RPMI8226 (cell line): ENCODE measurements at places on chromosomes 1 and 21.

GRCh38 chr1:200226268-200226968 is 183.4 kb downstream of the ZNF281 start:
- peak; percentile 53 for DNase-seq

DNA sequence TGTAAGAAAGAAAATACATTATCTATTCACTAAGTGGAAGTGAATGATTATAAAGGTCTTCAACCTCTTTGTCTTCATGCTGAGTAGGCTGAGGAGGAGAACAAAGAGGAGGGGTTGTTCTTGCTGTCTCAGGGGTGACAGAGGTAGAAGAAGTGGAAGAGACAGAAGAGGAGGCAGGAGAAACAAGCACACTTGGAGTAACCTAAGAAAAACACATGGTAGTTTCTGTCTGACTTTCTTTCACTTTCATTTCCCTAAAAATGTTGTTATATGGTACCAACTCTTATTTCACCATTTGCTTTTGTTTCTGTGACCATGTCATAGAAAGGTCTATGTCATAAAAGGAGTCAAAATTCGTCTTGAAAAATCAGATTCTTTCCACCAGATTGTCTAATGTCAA is 696.6 kb upstream of the BRINP3 start:
- peak; percentile 75 for DNase-seq

- DNase-seq, result no peak
Measured at GRCh38 chr1:57296726-57297250, 127.1 kb downstream of the DAB1 start.

GRCh38 chr1:234164098-234164709 is 209.1 kb upstream of the COA6 start:
- DNase-seq, result no peak

GRCh38 chr1:1306070-1306660 is 1.6 kb downstream of the ACAP3 start:
- DNase-seq, result peak; percentile 81

DNA sequence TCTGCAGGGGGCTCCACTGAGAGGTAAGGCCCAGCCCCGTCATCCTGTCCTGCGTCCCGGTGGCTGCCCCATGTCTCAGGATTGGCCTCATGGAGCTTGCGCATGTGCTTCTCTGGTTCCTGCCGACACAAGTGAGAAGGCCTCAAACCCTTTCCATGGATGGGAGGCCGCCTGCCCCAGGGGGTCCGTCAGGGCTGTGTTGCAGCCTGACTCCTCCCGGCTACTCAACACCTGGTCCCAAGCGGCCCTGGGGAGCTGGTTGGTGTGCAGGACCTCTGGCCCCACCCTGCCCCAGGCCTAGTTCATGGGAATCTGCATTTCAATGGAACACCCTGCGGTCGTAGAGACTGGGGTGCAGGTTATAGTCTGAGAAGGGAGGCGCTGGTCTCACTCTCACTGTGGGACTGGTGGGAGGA is 21.1 kb upstream of the PDE9A start:
- no peak for DNase-seq

- peak; percentile 92 for DNase-seq
Measured at GRCh38 chr21:39016740-39017315, 166.4 kb downstream of the PSMG1 start.

DNA sequence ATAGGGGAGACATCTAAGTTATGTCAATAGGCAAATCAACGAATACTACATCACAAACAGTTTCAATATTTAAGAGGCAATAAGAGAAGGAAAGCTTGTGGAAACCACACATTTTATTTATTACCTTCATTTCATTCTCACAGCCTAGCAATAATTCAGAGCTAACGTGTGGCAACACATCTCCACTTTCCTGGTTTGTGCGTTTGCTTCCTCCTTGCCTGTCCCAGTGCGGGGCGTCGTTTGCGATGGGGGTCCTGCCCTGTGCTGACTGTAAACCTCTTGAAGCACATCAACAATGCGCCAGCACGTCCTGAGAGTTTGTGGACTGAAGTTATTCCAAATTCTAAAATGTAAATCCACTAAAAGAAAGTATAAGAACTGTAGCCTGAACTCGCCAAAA is 14.4 kb upstream of the VPS26C start:
- DNase-seq, result no peak

- no peak for DNase-seq
Measured at GRCh38 chr1:108701176-108701849, 9.2 kb downstream of the PRPF38B start.

DNA sequence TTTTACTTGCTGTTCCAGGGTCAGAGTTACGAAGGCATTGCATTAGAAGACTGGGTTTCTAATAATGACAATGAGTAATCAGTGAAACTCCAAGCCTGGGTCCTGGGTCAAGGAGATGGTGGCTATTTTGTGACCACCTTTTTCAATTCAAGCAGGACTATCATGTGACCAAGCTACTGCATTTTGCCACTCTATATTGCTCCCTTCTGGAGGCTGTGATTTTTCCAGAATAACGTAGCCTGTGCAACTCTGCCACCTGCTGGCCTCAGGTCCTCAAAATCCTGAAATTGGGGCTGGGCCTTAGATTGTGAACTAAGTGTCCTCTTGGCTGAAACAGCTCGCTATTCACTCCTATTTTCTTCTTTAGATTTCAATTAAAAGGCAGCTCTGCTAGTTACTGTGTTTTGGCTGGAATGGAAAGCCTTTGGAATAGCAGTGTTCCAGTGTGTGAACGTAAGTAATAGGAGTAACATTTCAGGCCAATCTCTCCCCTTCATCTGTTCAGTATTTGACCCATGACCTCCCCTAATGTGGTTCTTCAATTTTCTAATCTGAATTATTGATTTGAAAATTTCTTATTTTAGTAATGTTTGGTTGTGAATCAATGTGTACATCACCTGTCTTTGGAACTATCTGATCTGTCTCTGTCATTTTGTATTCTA is 52.9 kb upstream of the CD46 start:
- peak; percentile 72 for DNase-seq

DNA sequence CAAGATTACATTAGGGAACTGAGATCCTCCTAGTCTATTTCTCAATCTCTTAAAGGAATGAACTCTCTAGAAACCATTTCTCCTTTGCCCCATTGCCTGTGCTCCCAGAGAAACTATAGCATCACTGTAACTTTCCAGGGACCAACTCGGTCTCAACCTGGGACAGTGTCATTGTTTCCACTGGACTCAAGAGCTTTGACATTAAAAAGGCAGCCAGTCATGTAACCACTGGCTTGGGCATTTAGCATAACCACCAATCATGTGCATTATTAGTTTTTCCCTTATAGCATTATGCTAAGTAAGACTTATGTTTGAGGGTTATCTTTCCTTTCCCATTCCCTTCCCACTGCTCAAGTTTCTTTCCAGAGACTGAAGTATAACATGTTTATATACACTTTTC is 18.2 kb downstream of the TEX38 start:
- DNase-seq, result no peak

DNA sequence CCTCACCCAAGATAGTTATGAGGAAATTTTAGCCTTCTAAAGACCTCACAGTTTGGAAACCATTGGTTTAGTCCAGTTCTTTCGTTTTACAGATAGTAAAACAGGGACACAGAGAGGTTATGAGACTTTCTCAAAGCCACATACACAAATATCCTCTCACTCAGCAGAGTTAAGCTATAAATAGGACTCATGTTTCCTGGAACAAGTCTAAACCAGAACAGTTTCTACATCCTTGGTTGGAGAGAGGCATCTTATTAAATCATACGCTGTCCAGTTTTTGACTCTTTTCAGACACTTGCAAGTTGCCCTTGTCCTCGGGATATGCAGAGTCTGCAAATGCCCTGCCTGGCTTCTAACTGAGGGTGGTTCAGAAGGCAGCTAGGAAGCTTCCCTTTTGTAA is 462.1 kb upstream of the DEPDC1 start:
- no peak for DNase-seq

DNA sequence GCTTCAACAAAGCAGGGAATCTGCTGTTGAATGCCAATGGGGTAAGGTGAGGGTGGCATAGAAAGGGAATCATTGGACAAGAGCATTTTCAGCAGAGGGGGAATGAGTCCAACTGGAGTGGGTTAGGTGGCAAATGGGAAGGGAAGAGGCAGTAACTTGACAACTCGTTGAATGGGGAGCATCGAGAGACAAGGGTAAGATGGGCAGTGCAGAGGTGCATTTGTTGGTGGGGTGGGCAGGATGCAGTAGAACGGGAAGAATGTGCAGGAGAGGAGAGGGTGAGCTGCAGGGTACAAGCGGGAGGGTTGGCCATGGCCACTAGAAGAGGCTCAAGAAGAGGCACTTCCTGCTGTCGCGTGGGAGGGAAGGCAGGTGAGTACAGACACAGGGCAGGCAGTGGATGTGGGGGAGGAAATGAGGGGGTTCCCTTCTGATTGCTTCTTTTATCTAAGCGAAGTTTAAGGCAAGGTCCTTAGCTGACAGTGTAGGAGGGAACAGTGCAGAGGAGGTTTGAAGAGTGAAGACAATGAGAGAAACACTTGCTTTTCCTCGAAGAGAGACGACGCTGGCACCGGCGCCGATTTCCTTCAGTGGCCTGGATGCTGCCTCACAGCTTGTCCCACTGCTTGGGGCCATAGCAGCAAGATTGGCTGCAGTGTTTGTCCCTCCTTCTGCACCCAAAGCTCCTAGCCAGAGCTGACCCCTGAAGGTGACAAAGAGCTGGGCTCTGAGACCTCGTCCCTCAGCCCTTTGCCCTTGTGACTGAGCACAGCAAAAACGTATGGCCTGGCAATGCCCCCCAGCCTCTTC is 3.2 kb upstream of the IKBKE start:
- DNase-seq, result no peak

DNA sequence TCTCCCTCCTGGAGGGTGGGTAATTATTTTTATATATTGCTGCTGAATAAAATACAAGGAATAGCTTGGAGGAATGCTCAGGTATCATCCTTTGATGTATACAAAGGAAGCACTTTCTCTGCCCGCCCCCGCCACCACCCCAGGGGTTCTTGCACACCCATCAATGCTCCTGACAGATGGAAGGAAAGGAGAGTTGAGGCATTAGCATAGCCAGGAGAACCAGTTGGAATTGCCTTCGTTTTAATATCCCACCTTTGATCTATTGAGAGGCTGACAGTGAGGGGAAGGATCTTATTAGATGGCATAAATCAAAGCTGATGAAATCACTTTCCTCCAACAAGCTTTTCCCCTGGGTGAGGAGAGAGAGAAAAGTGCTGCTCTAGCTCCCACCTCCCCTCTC is 71.1 kb downstream of the LGR6 start:
- DNase-seq, result no peak

GRCh38 chr1:9257851-9258250 is 23.3 kb downstream of the H6PD start:
- no peak for DNase-seq

GRCh38 chr1:17846341-17846740 is 91.2 kb downstream of the ACTL8 start:
- DNase-seq, result no peak

GRCh38 chr1:74847715-74848114 is 114.8 kb downstream of the TYW3 start:
- DNase-seq, result no peak

DNA sequence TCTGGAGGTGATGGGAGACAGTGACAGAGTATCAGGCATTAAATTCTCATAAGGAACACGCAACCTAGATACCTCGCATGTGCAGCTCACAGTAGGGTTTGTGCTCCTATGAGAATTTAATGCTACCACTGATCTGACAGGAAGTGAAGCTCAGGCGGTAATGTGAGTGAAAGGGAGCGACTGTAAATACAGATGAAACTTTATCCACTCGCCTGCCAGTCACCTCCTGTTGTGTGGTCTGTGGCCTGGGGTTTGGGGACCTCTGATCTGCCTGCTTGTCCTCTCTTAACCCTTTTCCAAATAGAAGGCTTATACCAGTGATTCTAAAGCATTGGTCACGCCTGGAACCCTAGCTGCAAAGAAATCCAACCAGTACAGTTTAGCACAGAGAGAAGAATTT is 15.3 kb downstream of the GABPA start:
- DNase-seq, result no peak

DNA sequence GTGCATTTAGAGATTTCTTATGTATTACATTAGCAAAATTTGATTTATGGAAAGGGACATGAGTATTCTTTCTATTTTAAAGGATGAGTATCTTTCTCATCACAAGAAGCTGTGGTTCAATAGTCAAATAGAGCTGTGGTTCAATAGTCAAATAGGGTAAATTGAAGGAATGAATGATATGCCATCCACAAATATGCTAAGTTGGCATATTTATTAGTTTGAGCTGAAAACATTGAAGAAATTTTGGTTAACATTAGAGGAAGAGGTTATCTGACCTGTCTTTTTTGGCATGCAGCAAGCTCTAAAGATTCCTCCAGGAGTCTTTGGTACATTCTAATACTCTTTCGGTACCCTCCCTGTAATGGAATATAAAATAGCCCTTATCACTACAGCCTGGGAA is 4.8 kb downstream of the OR2L8 start:
- DNase-seq, result no peak

GRCh38 chr1:1085171-1085841 is 11.2 kb upstream of the RNF223 start:
- no peak for DNase-seq

DNA sequence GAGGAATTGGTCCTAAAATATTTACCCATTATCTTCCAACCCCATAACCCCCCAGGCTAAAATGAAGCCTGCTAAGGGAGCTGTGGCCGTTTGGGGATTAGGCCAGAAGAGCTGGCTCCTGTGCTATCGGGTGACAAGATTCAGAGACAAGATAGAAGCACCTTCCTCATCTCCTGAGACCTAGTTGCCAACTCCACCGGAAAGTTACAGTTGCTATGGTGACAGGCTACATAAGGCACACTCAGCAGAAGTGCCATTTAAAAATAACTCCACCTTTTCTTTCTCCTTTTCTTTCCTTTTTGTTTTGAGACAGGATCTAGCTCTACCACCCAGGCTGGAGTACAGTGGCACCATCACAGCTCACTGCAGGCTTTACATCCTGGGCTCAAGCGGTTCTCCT is 43.6 kb upstream of the ROR1 start:
- DNase-seq, result peak; percentile 93

DNA sequence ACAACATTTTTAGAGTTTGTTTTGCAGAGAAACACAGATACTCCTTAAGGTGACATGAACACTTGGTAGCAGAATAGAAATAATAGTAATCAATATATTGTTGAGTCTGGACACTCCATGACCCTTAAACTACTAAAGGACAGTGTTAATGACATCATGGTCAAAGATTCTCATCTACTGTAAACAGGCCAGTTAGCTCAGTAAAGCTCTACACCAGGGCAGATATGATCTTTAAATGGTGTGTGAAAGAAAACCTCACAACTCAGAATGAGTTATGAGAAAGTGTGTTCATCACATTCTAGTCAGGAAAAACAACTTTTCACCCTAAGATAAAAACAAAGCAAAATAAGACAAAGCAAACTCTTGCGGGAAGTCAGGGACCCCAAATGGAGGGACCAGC is 58.1 kb upstream of the ADAMTS5 start:
- DNase-seq, result no peak
